ENCODE measurements at places on chromosomes 2 and 18.
A peak's percentile ranks its signal among the peaks of the same experiment; 100 is the strongest.

GRCh38 chr2:11901351-11902069 is 155.1 kb downstream of the LPIN1 start:
- DNase-seq, result no peak

DNA sequence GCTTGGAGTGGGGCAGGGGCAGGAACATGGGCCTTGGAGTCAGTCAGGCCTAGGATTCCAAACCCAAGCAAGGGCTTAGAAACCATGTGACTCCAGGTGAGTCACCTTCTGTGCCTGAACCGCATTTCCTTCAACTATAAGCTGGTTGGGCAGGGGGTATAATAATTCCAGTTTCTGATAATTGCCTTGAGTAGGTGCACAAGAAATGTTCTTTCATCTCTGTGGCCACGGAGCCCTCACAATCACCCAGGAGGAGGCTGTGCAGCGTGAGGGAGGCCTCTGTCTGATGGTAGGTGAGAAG is 112.1 kb upstream of the HAAO start:
- DNase-seq, result no peak

DNA sequence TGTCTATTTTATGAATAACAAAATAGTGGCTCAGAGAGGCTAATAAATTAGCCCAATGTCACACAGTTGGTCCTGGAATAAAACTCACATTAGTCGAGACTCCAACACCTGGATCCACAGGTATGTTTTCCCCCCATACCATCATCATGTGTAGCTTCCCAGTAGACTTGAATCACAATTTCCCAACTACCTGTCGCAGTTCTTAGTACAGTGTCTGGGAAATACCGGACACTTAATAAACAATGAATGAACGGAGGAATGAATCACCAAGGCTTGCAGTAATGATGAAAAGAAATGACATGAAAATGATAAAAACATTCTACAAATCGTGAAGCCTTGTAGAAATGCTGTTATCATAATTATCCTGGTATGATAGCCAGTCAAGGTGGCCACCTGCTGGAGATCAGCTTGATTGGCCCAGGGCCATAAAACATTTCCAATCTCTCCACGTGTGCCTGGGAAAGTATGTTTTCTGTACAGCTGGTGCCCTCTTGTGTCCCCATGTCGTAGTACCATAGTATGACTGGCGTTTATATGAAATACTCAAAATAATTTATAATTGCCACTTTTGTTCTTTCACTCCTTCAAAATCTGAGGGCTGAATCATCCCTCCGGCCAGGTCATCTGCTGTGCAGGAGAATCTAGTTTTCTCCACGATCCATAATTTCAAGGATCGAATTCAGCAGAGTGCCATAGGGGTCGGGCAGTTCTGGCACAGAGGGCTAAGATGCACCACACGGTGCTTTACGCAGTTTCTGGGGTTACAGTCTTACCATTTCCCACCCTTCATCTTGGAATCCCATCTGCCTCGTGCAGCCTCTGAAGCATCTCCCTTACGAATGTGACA is 95.4 kb downstream of the LAMA1 start:
- no peak for DNase-seq

DNA sequence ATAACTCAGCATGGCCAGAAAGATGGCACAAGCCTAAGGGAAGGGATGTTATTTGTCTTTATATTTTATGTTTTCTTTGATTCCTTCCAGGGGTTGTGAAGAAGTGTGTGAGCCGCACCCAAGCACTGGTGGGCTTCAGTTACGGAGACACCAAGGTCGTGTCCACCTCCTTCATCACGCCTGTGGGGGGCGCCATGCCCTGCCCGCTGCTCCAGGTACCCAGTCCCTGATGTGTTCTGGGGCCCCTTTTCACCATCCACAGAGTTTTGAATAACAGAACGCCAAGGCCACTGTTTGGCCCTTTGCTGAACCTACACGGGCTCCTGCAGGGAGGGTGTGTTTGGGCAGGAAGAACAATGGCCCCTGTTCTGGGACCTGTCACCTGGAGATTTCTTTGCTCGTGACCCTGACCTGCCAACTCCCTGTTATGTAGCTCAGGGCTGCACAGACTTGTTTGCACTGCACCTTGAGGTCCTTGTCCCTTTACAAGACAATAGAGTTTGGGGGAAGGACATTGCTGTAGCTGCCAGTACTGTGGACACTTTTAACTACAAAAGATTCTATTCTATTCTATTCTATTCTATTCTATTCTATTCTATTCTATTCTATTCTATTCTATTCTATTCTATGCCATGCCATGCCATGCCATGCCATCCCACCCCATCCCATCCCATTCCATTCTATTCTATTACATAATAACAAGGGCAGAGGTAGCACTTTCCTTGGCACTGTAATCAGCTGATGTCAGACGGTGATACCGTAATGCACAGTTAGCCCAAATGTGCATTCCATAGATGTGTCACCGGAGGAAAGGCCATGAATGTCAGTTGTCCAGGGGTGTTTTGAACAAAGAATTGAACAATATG is 48.2 kb upstream of the CNGA3 start:
- DNase-seq, result no peak

- DNase-seq, result peak; percentile 27
Measured at GRCh38 chr2:127324635-127325034, 30.7 kb upstream of the ERCC3 start.

GRCh38 chr18:7896161-7896560 is 329.0 kb downstream of the PTPRM start:
- DNase-seq, result no peak

- DNase-seq, result peak; percentile 20
Measured at GRCh38 chr2:235779444-235779896, 285.6 kb downstream of the AGAP1 start.

Data from AG09309 (cell line).